Activated naive CD8-positive, alpha-beta T cell treated with anti-CD3 and anti-CD28 coated beads for 36 hours (primary cell): ENCODE measurements at places on chromosomes 5 and 9. TPM values are rescaled to one million over a fixed set of nuclear protein-coding genes. Genes with fewer than 3 reads are reported as not detected.

The PCDHB7 gene
- total RNA-seq = not detected

DNA sequence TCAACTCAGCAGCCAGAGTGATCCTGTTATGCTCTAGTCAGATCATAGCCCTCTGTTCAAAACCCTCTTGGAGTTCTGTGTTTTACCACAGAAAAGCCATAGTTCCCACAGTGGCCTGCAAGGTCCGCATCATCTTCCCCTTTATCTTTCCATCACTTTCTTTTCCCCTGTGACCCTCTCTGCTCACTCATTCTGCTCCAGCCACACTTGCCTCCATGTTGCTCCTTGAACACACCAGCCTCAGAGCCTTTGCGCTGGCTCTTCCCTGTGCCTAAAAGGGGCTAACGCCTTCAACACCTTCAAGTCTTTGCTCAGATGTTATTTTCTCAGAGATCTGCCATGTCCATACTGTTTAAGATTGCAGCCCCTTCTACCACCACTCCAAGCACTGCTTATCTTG is 26.3 kb downstream of the CSF2 start:
- DNase-seq = no peak

The TTC39B gene
- total RNA-seq = 17.3 TPM

The SETD9 gene
- total RNA-seq = 15.4 TPM

GRCh38 chr5:15601274-15601673 is 101.3 kb downstream of the FBXL7 start:
- no peak for DNase-seq

- DNase-seq = no peak
These were observed 24.2 kb downstream of the XRCC4 start for GRCh38 chr5:83101514-83101913.

- no peak for DNase-seq
These were observed 97.1 kb upstream of the ASTN2 start for GRCh38 chr9:117511852-117512481.

The SNCB gene
- total RNA-seq = 0.46 TPM

DNA sequence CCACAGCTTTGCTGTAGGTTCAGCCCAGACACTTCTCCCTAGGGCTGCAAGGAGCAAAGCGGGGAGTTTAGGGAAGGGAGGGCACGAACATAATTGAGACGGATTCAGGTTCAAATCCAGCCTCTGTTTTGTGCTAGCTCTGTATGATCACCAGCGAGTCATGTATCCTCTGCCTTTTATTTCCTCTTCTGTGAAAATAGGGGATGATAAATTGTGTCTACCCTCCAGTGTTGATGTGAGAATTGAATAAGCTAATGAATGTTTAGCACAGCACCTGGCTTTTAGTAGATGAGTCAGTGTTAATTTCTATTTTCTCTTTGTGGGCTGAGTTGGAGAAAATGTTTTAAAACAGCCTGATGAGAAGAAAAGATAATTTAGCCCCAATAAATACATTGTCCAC is 6.2 kb downstream of the MLANA start:
- no peak for DNase-seq

The DEPDC1B gene
- 23.6 TPM for total RNA-seq

The IL4 gene
- not detected for total RNA-seq

The GARNL3 gene
- total RNA-seq = 2.0 TPM

The SLC26A2 gene
- total RNA-seq = 6.6 TPM

The RANBP3L gene
- total RNA-seq = 0.10 TPM

DNA sequence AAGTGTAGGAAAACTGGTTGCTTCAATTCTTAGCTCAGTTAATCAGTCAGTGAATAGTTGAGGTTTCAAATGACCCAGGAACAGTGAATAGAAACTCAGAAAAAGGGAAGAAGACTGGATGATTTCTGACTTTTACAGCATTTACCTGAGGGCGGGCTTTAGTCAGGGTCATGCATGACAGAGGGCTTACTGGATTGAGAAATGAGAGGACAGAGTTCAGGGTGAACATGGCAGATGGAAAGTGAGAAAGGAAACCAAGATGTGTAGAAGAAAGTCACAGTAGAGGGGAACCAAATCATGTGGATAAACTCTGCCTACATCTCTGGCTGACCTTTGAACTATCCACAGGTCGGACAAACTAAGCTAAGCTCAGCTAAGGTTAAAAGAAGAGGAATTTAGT is 596.0 kb downstream of the SEMA5A start:
- no peak for DNase-seq

- peak; percentile 78 for DNase-seq
These were observed 66.9 kb upstream of the DNAH5 start for GRCh38 chr5:14011089-14012020.
